Breast epithelium (tissue), 4 donors: ENCODE measurements at places on chromosomes 4 and X. TPM values are rescaled to one million over a fixed set of nuclear protein-coding genes. Genes with fewer than 3 reads are reported as not detected.

Gene MRPL1
- 17.1 TPM for total RNA-seq

- no peak for DNase-seq
- H3K4me3 ChIP-seq: peak overlapping the region; percentile 28
- H3K27ac ChIP-seq: no peak overlapping the region
Observed at GRCh38 chr4:16909281-16909680, 10.8 kb upstream of the LDB2 start.

- H3K4me3 ChIP-seq: peak within 1 kb of the TSS; percentile 3
- no peaks in the 10 kb centered on the region for H3K36me3 ChIP-seq
- H3K27ac ChIP-seq: no peak within 1 kb of the TSS
- no peaks in the 10 kb centered on the region for H3K4me1 ChIP-seq
- peaks cover 31% of the 10 kb centered on the region for H3K27me3 ChIP-seq
- no peak for DNase-seq
Observed at GRCh38 chrX:20116577-20117240, at the start of gene MAP7D2. TSS of gene MAP7D2 (minus strand) at chrX:20116907. CDS start at chrX:20116879, 28 bp downstream.

Gene OSTC
- total RNA-seq: 63.1 TPM

DNA sequence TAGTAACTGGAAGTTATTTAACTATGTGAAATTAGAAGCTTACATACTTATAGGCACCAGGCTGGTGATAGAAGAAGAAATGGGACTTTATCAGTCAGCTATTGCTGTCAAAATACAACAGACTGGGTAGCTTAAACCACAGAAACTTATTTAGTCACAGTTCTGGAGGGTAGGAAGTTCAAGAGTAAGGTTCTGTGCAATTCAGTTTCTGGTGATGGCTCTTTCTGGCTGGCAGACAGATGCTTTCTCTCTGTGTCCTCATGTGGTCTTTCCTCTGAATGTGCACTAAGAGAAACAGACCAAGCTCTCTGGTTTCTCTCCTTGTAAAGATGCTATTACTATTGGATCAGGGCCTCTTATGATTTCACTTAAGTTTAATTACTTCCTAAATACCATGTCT, 92.1 kb upstream of the ANKRD50 start:
- DNase-seq: no peak
- no peaks in the 10 kb centered on the region for H3K27me3 ChIP-seq
- no peaks in the 10 kb centered on the region for H3K4me1 ChIP-seq

GRCh38 chrX:71618303-71618721, at the start of gene CXCR3:
TSS of gene CXCR3 (minus strand) at chrX:71618511. CDS start at chrX:71618449, 62 bp downstream.
- no peak for DNase-seq
- H3K4me3 ChIP-seq: no peak within 1 kb of the TSS
- H3K4me1 ChIP-seq: no peaks in the 10 kb centered on the region
- no peak within 1 kb of the TSS for H3K27ac ChIP-seq
- H3K36me3 ChIP-seq: no peaks in the 10 kb centered on the region

GRCh38 chr4:115126491-115126890, 13.1 kb upstream of the NDST4 start:
- no peaks in the 10 kb centered on the region for H3K4me1 ChIP-seq
- no peak for DNase-seq
- H3K4me3 ChIP-seq: no peak overlapping the region
- H3K27ac ChIP-seq: no peak overlapping the region
- no peaks in the 10 kb centered on the region for H3K27me3 ChIP-seq

Gene USP17L15
- total RNA-seq: not detected

Gene SLC30A9
- 37.4 TPM for total RNA-seq

- H3K27ac ChIP-seq: no peak overlapping the region
- no peak overlapping the region for H3K4me3 ChIP-seq
- no peaks in the 10 kb centered on the region for H3K4me1 ChIP-seq
- no peaks in the 10 kb centered on the region for H3K36me3 ChIP-seq
- H3K27me3 ChIP-seq: no peaks in the 10 kb centered on the region
Observed at GRCh38 chr4:68518889-68519288, 57.2 kb downstream of the UGT2B17 start.

DNA sequence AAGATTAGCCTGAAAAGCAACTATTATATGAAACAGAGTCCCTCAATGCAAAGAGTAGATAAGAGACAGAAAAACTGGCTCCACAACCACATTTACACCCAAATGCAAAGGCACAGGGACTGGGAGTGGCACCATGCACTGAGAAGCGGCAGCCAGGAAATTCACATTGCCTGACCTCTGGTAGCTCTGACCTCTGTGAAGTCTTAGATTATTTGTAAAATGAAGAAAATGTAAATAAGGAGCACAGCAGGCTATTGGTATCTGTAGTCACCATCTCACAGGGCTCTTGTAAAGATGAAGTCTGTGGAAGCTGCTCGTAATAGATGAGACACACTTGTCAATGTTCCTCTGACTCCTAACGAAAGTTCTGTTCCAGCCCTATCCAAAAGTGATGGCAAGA, 69.7 kb downstream of the FAT1 start:
- H3K36me3 ChIP-seq: no peaks in the 10 kb centered on the region
- no peak overlapping the region for H3K27ac ChIP-seq
- no peak overlapping the region for H3K4me3 ChIP-seq
- no peaks in the 10 kb centered on the region for H3K27me3 ChIP-seq
- H3K4me1 ChIP-seq: no peaks in the 10 kb centered on the region

DNA sequence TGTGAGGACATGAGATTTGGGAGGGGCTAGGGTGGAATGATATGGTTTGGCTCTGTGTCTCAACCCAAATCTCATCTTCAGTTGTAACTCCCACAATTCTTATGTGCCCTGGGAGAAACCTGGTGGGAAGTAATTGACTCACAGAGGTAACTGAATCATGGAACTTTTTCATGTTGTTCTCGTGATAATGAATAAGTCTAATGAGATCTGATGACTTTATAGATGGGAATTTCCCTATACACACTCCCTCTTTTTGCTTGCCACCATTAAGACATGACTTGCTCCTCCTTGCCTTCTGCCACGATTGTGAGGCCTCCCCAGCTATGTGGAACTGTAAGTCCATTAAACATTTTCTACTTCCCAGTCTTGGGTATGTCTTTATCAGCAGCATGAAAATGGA, 253.2 kb upstream of the GK2 start:
- H3K27ac ChIP-seq: no peak overlapping the region
- no peaks in the 10 kb centered on the region for H3K36me3 ChIP-seq
- no peaks in the 10 kb centered on the region for H3K4me1 ChIP-seq
- H3K27me3 ChIP-seq: no peaks in the 10 kb centered on the region
- no peak for DNase-seq

Gene CYSLTR1
- 4.5 TPM for total RNA-seq

- no peaks in the 10 kb centered on the region for H3K27me3 ChIP-seq
- H3K36me3 ChIP-seq: no peaks in the 10 kb centered on the region
- DNase-seq: no peak
- no peak overlapping the region for H3K4me3 ChIP-seq
- H3K4me1 ChIP-seq: peaks cover 5% of the 10 kb centered on the region
Observed at GRCh38 chr4:173192375-173193162, 24.0 kb downstream of the GALNT7 start.

DNA sequence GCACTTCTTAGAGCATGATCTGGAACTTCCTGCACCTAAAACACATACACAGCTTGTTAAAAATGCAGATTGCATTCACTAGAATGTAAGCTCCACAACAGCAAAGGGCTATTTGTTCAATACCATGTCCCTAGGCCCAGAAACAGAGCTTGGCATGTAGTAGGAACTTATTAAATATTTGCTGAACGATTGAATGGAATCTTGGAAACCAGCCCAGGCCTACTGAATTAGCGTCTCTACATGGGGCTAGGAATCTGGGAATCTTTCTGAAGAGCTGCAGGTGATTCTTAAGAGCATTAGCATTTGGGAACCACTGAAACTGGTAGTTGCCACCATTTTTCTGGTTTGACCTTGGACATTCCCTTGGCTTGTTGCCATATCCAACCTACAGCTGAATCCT, 234.1 kb downstream of the STIM2 start:
- no peaks in the 10 kb centered on the region for H3K36me3 ChIP-seq
- H3K4me1 ChIP-seq: no peaks in the 10 kb centered on the region
- no peak overlapping the region for H3K27ac ChIP-seq
- peak; percentile 28 for DNase-seq
- H3K27me3 ChIP-seq: no peaks in the 10 kb centered on the region

DNA sequence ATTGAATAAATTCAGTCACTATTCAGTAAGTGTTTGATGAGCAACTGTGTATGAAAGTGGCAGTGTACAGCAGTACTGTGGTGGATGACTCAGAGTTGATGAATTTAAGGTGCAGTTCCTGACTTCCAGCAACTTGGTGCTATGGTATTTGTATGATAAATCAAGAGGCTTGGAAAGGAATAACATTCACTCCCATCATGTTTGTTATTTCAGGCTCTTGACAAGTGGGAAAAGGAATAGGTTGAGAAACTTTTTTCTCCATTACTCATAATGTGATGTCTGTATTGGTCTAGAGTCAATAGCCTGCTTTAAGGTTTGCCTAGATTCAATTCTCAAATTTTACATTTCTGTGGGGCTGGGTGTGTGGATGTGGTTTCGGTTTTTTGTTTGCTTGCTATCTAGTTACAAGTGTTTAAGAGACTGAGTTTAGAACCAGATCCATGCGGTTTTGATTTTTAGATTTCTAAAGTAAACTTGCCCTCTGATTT, 35.1 kb upstream of the CYP2U1 start:
- no peak overlapping the region for H3K4me3 ChIP-seq
- H3K36me3 ChIP-seq: no peaks in the 10 kb centered on the region
- H3K27me3 ChIP-seq: no peaks in the 10 kb centered on the region

Gene CPE
- total RNA-seq: 106 TPM

Gene HAND2
- total RNA-seq: 29.6 TPM

DNA sequence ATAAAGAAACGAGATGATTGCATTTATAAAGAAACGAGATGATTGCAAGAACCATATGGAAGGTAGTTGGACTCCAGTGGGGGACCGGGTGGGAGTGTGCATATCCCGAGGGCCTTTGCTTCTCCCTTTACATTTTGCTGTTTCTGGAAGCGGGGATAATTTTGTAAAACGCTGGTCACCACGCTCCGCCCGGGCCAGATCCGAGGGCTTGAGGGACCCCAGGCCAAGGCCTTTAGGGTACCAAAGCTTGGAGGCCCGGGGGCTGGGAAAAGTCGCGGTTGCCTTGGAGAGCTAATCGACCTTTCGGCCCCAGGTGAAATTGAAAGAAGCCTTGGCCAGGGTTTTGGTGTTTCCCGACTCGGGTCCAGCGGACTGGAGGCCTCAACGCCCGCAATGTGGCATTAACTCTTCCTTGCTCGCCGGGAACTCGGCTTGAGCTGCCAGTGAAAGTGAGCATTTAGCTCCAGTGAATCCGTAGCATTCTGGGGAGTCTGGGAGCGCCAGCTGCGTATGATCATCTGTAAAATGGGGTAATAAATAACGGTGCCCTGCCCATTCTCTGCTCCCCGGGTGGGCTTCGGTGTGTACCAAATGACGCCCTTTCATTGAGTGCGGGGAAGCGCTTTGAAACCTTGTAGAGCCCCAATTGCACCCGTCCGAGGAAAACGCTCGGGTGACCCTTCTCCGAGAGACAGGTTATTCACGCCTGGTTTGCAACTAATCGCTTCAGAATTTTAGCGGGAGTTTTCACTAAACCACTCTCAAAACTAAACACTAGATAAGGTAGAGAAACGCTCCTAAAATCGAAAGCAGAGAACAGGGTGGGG, 4.5 kb downstream of the NKX3-2 start:
- peak overlapping the region; percentile 19 for H3K4me3 ChIP-seq
- H3K36me3 ChIP-seq: no peaks in the 10 kb centered on the region
- H3K4me1 ChIP-seq: no peaks in the 10 kb centered on the region
- no peak for DNase-seq
- H3K27ac ChIP-seq: no peak overlapping the region
- peaks cover 15% of the 10 kb centered on the region for H3K27me3 ChIP-seq

GRCh38 chrX:66677430-66677829, 38.6 kb upstream of the EDA2R start:
- no peak overlapping the region for H3K27ac ChIP-seq
- H3K4me1 ChIP-seq: no peaks in the 10 kb centered on the region
- no peaks in the 10 kb centered on the region for H3K36me3 ChIP-seq
- DNase-seq: no peak
- peaks cover 18% of the 10 kb centered on the region for H3K27me3 ChIP-seq

Gene NAP1L2
- total RNA-seq: 0.48 TPM

Gene RNF212
- total RNA-seq: 15.7 TPM

DNA sequence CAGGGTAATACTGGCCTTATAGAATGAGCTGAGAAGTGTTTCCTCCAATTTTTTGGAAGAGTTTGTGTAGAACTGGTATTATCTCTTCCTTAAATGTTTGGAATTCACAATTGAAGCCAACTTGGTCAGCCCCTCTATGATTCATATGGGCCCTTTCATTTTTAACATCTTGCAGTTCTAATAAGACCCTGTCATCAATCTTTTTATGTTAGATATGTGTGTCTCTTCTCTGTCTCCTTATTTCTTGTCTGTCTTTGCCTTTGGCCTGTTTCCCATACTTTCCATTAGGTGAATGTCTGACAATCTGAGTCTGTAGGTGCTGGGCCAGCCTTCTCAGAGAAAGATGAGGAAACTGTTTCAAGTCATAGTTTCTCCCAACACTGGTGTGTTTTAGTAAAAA, 88.7 kb downstream of the SLC16A2 start:
- no peak for DNase-seq
- H3K36me3 ChIP-seq: no peaks in the 10 kb centered on the region
- H3K27me3 ChIP-seq: peaks cover 31% of the 10 kb centered on the region
- H3K4me1 ChIP-seq: no peaks in the 10 kb centered on the region

DNA sequence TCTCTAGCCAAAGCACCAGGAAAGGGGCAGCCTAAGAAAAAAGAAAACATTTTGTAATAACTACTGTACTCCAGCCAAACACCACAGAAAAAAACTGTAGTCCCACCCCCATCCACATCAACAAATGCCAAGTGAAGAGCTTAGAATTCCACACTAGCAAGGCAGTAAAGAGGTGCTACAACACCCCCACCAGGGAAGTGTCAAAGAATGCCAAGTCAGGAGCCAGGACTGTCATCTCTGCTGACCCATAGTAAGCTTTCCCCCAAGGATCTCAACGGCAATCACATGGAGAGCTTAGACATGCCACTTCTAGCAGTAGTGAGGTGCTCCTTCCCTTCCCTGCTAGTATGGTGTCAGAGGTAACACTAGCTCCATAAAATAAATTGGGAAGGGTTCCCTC, 34.4 kb upstream of the CCDC160 start:
- H3K4me1 ChIP-seq: no peaks in the 10 kb centered on the region
- no peak overlapping the region for H3K4me3 ChIP-seq
- H3K27ac ChIP-seq: no peak overlapping the region
- no peaks in the 10 kb centered on the region for H3K27me3 ChIP-seq
- no peaks in the 10 kb centered on the region for H3K36me3 ChIP-seq

DNA sequence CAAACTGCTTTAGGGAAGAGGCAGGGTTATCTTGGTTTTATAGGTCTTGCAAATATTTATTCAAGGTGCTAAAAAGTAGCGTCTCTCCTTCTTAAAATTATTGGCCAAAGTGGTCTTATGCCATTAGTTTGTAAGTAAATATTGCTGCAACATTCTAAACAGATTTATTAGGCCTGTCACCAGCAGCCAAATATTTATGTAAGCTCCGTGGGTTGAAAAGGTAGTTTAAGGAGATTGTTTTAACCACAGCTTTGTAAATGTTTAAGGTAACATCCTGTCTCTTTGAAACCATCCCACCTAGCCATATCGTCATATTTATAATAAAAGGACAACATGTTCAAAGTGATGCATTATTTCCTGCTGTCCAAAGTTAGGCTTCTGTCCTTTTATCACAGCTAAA, 210.1 kb upstream of the LNX1 start:
- DNase-seq: no peak
- no peaks in the 10 kb centered on the region for H3K4me1 ChIP-seq
- no peak overlapping the region for H3K4me3 ChIP-seq
- H3K36me3 ChIP-seq: no peaks in the 10 kb centered on the region
